Esophagus muscularis mucosa (tissue), 4 donors: ENCODE measurements at places on chromosomes 5 and 9. TPM values are rescaled to one million over a fixed set of nuclear protein-coding genes. Genes with fewer than 3 reads are reported as not detected.

- no peak for DNase-seq
Measured at GRCh38 chr9:130112538-130113151, 58.9 kb downstream of the GPR107 start.

DNA sequence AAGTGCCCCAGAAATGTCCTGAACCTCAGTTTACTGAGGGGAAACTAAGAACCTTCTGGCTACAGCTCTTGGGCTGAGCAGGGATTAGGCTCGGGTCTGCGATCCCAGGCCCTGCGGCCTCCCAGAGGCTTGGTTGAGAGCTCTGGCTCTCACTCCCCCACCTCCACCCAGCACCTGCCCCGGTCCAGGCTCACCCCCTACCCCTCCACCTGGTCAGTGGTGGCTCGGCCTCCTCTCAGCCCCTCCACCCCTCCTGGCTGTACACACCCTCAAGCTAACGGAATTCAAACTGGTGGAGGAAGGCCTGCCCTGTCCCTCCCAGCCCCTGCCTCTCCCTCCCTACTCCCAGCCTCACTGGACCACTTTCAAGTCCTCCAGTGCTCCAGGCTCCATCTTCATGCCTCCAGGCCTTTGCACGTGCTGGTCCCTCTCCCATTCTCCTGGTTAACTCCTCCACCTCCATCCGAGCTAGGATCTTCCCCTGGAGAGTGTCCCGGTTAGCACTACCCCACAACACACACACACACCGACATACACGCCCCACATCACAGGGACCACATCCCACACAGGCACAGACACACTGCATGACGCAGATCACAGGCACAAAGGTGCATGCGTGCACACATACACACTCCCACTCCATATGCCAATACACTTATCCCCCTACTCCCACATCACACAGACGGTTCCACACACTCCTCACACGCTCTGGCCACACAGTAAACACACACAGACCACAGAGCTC is 130.9 kb downstream of the C9orf50 start:
- no peak for DNase-seq

- DNase-seq = no peak
Measured at GRCh38 chr5:57895766-57896165, 413.2 kb upstream of the ACTBL2 start.

GRCh38 chr5:145701404-145701803 is 133.7 kb downstream of the PRELID2 start:
- no peak for DNase-seq

DNA sequence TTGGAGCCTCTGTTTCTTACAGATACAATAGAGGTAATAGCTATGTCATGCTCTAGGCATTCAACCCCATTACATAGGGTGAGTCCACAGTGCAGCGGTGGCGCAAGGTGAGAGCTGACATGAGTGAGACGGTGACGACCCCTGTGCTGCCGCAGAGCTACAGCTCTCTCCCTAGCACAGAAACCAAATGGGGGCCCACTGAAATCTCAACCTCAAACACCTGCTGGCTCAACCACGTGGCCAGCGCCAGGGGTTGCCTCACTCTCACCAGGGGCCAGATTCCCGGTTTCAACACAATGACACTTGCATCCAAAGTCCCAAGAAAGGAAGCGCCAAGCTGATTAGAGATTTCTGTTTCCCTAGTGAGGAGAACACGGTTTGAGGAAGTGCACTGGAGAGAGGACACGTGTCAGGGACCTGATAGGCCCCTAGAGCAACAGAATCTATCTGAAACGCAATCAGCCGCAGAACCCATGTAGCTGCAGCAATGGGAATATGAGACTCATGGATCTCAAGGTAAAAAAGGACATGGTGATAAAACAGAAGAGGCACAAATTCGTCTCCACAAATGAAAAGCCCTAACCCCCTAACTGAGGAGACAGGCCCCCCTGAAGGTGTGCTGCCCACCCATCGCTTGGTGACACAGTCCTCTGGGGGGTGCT is 114.3 kb downstream of the CRB2 start:
- no peak for DNase-seq

DNA sequence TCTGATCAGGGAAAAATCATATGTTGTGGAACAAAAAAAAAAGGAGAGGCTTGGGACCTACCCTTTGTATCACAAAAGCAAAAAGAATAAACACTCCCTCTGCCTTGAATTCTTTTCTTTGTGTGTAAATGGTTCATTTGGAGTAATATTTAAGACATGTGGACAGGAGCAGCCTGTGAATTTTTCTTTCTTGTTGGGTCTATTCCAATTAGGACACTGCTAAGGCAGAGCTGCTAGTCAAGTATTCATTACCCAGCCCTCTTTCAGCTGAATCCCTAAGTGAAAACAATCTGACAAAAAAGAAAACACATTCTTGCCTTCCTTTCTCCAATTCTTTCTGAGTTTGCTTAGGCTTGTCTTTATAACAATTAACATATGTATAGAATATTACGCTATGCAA is 330.0 kb downstream of the EBF1 start:
- no peak for DNase-seq

GRCh38 chr5:62132276-62132675 is 173.7 kb upstream of the KIF2A start:
- DNase-seq = no peak

DNA sequence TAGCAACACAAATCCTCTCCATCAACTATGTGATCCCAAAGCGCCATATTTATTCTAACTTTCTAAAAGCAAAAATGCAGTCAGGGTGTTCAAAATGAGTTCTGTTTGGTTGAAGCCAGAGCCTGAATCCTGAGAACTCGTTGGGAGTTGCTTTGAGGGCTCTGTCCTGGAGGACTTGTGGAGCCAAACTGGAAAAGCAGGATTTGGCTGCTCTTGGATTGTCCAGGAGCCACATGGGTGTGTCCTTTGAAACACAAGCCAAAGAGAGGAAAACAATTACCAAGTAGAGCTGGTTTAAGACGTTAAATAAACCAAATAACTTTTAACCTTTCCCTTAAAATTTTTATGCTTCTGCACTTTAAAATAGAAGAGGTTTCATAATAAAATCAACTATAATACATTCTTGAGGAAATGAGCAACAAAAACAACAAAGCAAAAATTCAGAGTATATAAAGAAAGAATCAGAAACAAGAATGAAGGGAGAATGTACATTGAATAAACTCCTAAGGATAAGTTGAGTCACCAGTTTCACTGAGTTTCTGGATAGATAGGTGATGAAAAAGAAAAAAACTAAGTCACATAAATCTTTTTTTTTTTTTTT is 13.5 kb downstream of the C5orf46 start:
- no peak for DNase-seq

DNA sequence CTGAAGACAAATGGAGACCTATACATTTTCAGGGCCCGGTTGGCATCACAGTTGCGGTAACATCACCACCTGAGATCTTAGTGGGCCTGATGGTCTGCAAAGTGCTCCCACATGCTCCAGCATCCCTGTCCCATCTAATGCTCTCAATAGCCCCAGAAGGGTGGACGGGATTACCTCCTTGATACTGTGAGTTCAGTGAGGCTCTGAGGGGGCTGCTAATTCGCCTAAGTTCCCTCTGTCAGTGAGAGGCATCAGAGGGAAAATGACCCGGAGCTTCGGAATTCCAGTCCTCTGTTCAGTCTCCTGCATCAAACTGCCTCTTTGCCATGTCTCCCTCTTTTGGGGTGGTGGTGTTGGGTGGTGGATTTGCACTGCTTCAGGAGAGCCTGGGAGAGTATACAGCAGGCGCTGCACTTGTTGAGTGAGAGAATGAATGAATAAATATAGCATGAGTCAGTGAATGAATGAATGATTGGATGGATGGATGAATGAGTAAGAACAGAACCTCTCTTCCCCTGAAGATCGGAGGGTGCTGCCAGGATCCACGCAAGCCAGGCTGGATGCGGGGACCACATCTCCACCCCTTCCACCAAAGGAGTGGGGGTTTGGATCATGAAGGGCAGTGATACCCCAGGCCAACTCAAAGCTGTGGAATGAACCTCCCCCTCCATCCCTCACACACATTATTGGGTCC is 141.0 kb downstream of the GABBR2 start:
- DNase-seq = peak; percentile 83

- no peak for DNase-seq
Measured at GRCh38 chr9:112086627-112087026, 88.5 kb downstream of the SUSD1 start.

- no peak for DNase-seq
Measured at GRCh38 chr5:176538989-176539384, 1.8 kb upstream of the RNF44 start.

DNA sequence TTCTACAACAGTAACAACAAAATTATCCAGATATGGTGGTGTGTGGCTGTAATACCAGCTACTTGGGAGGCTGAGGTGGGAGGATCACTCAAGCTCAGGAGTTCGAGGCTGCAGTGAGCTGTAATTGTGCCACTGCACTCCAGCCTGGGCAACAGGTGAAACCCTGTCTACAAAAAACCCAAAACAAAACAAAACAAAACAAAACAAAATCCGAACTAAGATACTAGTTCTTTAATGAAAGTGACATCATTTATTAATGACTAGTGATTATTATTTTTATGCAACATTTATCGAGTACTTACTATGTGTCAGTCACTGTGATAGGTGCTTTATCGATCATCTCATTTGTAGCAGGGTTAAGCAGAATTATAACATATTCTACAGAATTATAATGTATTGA is 196.9 kb upstream of the GDNF start:
- DNase-seq = no peak

DNA sequence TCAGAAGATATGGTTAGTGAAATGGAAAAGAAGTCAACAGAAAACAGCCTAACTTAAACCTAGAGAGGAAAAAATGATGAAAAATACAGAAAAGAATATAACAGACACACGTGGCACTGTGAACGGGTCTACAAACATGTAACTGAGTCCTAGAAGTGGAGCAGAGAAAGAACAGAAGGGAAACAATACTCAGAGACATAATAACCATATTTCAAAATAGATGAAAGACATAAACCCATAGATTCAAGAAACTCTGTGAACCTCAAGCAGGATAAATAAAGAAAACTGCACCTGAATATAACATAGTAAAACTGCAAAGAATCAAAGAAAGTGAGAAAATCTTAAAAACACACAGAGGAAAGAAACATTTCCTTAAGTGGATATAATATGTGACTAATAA is 67.7 kb upstream of the GOLGA1 start:
- DNase-seq = no peak

- no peak for DNase-seq
Measured at GRCh38 chr5:87499478-87500410, 87.0 kb upstream of the CCNH start.

DNA sequence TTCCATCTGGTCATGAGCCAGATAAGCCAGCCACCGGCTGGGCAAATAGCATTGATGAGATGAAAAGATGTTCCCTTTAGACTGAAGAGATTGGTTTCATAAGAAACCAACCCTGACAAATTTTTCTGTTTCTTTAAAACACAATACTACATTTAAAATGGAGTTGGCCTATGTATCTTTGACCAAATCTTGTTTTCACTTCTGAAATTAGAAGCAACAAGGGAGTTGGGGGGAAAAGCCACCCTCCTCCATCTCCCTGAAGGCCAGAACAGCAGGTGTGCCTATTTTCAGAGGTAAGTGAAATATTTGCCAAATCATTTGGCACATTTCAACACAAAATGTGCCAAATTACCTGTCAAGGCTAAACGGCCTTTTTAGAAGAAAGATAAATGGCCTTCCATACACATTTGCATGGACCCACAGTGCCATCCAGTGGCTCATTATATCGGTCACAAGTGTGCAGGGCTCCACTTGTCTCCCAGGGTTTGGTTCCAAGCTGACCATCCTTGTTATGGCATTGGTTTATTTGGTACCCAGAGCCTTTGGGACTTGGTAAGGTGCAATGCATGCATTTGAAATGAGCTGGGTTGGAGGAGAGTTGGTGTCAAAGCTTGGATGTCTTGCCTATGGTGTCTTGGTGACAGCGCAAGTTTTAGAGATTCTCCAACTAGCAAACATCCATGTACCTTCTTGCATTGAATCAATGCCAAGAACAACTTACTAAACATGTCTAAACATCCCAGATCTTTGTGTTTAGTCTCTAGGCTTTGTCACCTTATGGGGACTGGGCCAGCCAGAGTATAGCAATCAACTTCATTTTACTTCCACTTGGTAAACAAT is 372.0 kb upstream of the KIF2A start:
- no peak for DNase-seq

DNA sequence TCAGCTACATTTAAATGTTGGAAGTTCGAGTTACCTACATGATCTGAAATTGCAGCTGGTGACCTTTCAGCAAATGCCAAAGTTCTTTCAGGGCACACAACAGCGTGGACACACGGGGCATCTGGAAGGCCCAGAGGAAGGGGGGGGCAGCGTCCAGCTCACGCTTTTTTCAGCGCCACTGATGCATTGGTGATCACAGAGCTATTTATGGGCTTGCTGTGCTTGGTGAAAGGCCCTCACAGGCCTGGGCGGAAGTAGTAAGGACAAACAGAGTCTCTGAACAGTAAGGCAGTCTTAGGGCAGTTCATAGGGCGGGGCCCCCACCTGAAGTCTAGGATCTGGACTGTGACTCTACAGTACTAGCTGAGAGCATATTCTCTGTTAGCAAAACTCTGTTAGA is 6.6 kb upstream of the FBP2 start:
- DNase-seq = no peak

- no peak for DNase-seq
Measured at GRCh38 chr5:59143926-59144333, 561.1 kb downstream of the RAB3C start.

DNA sequence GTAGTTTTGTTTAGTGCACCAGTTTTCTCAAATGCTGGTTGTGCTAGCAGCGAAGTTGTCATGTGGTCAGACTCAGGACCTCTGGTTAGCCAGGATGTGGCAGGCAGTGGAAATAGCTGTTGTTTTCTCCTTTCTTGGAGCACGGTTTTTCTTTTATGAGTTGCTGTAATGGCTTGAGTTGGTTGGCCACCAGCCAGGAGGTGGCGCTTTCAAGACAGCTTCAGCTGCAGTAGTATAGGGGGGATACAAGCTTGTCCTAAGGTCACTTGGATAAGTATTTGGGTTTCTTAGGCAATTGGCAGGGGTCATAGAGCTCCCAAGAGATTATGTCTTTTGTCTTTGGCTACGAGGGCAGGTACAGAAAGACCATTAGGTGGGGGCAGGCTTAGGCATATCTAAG is 274.2 kb upstream of the TARS1 start:
- no peak for DNase-seq

DNA sequence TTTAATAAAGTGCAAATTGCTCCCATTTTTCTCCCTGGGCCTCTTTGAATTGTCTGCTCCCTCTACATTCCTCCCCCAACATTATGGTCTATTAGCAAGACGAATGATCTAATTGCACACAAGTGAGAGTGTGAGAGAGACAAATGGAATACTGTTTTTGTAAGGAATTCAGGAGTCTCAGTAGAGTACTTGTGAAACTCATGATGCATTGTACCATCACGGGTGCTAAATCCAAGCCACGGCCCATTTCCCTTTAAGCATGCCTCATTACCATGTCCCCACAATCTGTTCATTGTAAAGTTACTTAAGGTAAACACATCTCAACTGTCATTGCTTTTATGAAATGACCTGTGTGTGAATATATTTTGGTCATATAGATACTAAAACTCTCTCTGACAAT is 62.8 kb downstream of the CD180 start:
- DNase-seq = no peak

The NR5A1 gene
- total RNA-seq = not detected

The GHR gene
- 6.0 TPM for total RNA-seq

The BHMT gene
- total RNA-seq = 3.4 TPM

The EFNA5 gene
- 5.7 TPM for total RNA-seq

The MLANA gene
- total RNA-seq = not detected
